ENCODE measurements at places on chromosomes 1 and 21.

DNA sequence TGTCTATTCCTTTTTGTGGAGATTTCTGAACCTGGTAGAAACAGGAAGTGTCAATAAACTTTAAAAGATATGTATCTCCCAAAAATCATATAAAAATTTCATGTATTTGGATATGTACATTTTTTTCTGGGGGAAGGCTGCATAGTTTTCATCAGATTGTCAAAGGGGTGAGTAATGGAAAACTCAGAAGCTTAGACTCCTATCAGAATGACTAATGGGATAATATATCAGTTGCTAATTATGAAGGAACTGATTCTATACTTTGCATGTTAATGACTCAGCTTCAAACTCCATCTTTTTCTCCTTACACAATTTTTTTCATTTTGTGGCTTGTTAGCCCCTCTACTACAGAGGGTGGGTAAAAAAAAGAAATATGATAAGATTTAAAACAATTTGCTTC, 55.9 kb downstream of the GON4L start:
- H3K27me3 ChIP-seq = no peaks in the 10 kb centered on the region
- no peak overlapping the region for H3K27ac ChIP-seq
- no peaks in the 10 kb centered on the region for H3K4me1 ChIP-seq
- peaks cover 26% of the 10 kb centered on the region for H3K36me3 ChIP-seq

- H3K4me1 ChIP-seq = no peaks in the 10 kb centered on the region
These were observed 38.1 kb upstream of the POU3F1 start for GRCh38 chr1:38084700-38085099.

- peaks cover 4% of the 10 kb centered on the region for H3K4me1 ChIP-seq
- no peak for DNase-seq
- H3K4me3 ChIP-seq = no peak overlapping the region
- no peaks in the 10 kb centered on the region for H3K36me3 ChIP-seq
- H3K27me3 ChIP-seq = no peaks in the 10 kb centered on the region
These were observed 57.4 kb downstream of the SSX2IP start for GRCh38 chr1:84632673-84633434.

GRCh38 chr1:226401355-226402303, 6.3 kb downstream of the PARP1 start:
- H3K27ac ChIP-seq = no peak overlapping the region
- peaks cover 34% of the 10 kb centered on the region for H3K4me1 ChIP-seq
- H3K36me3 ChIP-seq = peaks cover 30% of the 10 kb centered on the region
- H3K4me3 ChIP-seq = no peak overlapping the region
- no peak for DNase-seq
- no peaks in the 10 kb centered on the region for H3K27me3 ChIP-seq

DNA sequence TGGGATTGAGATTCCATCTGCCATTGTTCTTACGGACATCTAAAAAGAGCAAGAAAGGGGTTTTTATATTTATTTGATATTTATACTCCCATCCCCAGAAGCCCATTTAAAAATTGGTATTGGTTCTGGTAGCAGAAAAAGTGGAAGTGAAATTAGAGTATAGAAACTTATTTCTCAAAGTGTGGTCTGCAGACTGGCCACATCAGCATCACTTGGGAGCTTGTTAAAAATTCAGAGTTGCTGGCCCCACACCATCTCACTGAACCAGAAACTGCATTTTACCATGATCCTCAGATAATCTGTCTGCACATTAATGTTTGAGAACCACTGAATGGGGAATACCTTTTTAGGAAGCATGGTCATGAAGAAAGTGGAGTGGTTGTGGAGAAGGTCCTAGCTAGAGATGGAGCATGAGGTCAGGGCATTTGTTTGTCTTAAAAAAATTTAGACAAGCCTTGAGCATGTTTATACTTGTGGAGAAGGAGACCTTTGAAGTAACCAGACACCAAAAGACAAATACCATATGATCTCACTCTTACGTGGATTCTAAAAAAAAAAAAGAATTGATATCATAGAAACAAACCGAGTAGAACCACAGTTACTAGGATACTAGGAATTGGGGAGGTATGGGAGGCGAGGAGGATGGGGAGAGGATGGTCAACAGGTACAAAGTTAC, 116.3 kb downstream of the ST6GALNAC3 start:
- no peak overlapping the region for H3K27ac ChIP-seq
- no peaks in the 10 kb centered on the region for H3K36me3 ChIP-seq
- H3K27me3 ChIP-seq = no peaks in the 10 kb centered on the region

DNA sequence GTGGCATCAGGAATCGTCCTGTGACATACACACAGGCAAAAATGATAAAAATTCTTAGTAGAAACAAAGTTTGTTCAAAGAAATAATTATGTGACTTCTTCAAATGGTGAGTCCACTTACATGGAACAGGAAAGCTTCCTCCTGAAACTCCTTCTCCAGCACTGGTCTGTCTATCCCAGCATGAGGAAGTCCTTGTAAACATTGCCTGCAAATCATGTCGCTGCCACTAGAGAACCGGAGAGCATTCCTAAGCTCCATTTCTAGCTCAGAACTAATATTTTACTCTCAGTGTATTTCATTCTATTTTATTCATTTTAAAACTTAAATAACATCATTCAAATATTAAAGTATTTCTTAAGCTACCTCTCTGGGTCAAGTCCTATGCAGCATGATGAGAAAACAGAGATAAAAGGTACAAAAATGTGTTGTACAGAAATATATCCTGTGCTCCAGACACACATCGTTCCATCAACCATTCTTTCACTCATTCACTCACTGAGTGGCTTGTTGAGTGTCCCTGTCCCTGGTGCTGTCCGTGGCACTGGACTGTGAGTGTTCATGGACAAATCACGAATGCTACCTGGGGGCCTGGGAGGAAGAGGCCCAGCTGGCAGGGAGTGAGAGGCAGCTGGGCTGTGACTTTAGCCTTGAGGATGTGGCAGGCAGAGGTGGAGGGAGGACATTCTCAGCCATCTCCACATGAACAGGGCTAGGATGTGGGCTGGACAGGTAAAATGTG, 10.0 kb downstream of the CYP4A22 start:
- H3K36me3 ChIP-seq = no peaks in the 10 kb centered on the region
- peaks cover 25% of the 10 kb centered on the region for H3K4me1 ChIP-seq
- no peak overlapping the region for H3K4me3 ChIP-seq
- H3K27me3 ChIP-seq = peaks cover 3% of the 10 kb centered on the region
- H3K27ac ChIP-seq = no peak overlapping the region

- no peak for DNase-seq
- no peaks in the 10 kb centered on the region for H3K27me3 ChIP-seq
- peaks cover 40% of the 10 kb centered on the region for H3K36me3 ChIP-seq
- H3K4me1 ChIP-seq = no peaks in the 10 kb centered on the region
These were observed 54.1 kb upstream of the CFAP298 start for GRCh38 chr21:32666258-32666657.

- H3K36me3 ChIP-seq = peaks cover 13% of the 10 kb centered on the region
- peaks cover 32% of the 10 kb centered on the region for H3K4me1 ChIP-seq
- no peaks in the 10 kb centered on the region for H3K27me3 ChIP-seq
- no peak for DNase-seq
- peak overlapping the region; percentile 18 for H3K27ac ChIP-seq
These were observed 81.5 kb upstream of the EDEM3 start for GRCh38 chr1:184836141-184836540.

DNA sequence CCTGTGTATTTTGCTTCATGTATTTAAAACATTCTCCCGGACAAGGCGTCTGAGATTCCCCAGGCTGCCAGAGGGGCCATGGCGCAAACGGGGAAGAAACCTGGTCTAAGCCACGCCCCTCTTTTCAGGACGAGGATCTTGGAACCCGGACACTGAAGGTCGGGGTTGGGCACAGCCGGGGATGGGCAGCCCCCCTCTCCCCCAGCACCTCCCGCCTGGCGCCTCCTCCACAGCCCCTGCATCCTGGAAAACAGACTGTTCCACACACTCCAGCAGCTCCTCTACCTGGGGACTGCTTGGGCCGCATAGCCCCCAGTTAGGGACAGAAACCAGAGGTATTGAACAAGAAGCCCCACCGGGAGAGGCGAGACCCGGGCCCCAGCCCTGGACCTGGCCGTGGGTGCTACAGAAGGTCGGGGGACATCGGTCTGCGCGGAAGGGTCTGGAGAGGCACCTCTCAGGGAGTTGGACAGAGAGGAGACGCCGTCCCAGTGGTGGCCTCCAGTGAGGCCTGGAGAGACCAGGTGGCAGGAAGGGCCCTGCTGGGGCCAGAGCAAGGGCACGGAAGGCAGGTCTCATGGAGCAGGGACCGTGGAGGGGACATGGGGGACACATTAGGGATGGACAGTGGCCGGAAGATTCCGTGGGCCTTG, 5.4 kb downstream of the TP73 start:
- peaks cover 75% of the 10 kb centered on the region for H3K27me3 ChIP-seq
- DNase-seq = no peak
- H3K27ac ChIP-seq = no peak overlapping the region
- H3K4me3 ChIP-seq = no peak overlapping the region
- no peaks in the 10 kb centered on the region for H3K4me1 ChIP-seq

DNA sequence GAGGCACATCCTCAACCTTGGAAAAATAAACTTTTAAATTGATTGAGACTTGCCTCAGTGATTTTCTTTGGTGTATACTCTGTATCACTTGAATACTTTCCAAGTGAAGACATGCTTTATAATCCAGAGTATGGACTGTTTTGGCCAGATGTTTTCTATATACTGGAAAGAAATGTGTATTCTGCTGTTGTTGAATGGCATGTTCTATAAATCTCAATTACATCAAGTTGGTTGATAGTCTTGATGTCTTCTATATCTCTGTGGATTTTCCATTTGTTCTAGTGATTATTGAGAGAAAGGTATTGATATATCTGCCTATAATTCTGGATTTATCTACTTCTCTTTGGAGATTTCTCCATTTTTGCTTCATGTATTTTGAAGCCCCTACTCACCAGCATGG, 37.5 kb downstream of the EBNA1BP2 start:
- peaks cover 22% of the 10 kb centered on the region for H3K36me3 ChIP-seq
- H3K4me1 ChIP-seq = peaks cover 4% of the 10 kb centered on the region
- no peak overlapping the region for H3K27ac ChIP-seq
- no peak overlapping the region for H3K4me3 ChIP-seq
- DNase-seq = no peak

GRCh38 chr21:38342739-38343138, 85.9 kb downstream of the KCNJ15 start:
- no peak overlapping the region for H3K4me3 ChIP-seq
- H3K4me1 ChIP-seq = peaks cover 6% of the 10 kb centered on the region
- H3K36me3 ChIP-seq = no peaks in the 10 kb centered on the region
- peaks cover 6% of the 10 kb centered on the region for H3K27me3 ChIP-seq
- no peak overlapping the region for H3K27ac ChIP-seq

DNA sequence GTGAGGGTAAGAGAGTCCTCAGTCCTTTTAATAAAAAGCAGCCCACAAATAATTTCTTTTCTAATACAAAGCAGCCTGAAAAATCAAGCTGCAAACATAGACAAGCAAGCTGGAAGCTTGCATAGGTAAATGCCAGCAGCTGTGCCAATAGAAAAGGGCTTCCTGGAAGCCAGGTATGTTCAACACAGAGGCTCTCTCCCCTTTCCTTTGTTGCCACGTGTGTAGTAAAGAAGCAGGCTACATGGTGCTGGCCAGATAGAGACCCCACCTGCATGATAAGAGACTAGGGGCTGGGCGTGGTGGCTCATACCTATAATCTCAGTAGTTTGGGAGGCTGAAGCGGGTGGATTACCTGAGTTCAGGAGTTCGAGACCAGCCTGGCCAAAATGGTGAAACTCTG, 50.1 kb upstream of the ERRFI1 start:
- no peaks in the 10 kb centered on the region for H3K27me3 ChIP-seq
- peaks cover 43% of the 10 kb centered on the region for H3K4me1 ChIP-seq
- no peaks in the 10 kb centered on the region for H3K36me3 ChIP-seq
- H3K27ac ChIP-seq = peak overlapping the region; percentile 90
- H3K4me3 ChIP-seq = no peak overlapping the region

GRCh38 chr1:198440842-198441241, 99.6 kb downstream of the ATP6V1G3 start:
- no peaks in the 10 kb centered on the region for H3K27me3 ChIP-seq
- H3K27ac ChIP-seq = no peak overlapping the region
- H3K36me3 ChIP-seq = no peaks in the 10 kb centered on the region
- no peak overlapping the region for H3K4me3 ChIP-seq
- DNase-seq = no peak

DNA sequence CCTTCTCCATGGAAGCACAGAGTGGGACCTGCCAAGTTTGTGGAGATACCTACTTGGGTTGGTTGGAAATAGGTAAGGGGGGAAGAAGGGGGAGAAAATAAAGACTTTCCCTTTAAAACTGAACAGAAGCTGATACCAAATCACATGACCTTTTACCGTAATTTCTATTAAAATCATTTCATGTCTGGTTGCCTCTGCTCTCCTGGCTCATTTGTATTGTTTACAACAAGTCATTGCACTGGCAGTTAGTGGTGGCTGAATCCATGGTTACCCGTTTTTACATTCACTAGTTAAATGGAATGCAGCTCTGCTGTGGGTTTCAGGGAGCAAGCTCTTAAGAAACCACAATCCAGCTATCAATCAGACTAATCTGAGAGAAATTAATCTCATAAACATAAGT, 353.7 kb upstream of the ESRRG start:
- H3K36me3 ChIP-seq = no peaks in the 10 kb centered on the region
- peaks cover 2% of the 10 kb centered on the region for H3K27me3 ChIP-seq
- H3K4me1 ChIP-seq = peaks cover 22% of the 10 kb centered on the region
- DNase-seq = no peak
- H3K4me3 ChIP-seq = no peak overlapping the region

DNA sequence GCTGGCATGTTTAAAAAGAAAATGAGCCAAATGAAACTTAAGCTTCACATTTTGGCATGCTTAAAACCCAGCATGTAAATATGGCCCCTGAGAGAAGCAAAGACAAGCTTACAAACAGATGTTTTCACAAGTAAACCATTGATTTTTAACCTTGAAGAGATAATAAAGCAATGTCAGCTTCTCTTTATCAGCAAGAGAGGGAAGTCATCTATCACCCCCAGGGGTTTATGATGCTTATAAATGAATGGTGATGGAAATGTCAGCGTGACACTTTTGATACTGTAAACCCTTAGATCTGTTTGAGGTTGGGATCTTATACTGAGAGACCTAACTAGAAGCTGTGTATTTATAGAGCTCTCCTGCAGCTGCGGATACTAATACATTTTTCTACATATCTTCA, 471.3 kb downstream of the PLA2G4A start:
- no peak for DNase-seq
- H3K36me3 ChIP-seq = no peaks in the 10 kb centered on the region
- H3K4me1 ChIP-seq = peaks cover 26% of the 10 kb centered on the region
- no peak overlapping the region for H3K4me3 ChIP-seq
- no peaks in the 10 kb centered on the region for H3K27me3 ChIP-seq

DNA sequence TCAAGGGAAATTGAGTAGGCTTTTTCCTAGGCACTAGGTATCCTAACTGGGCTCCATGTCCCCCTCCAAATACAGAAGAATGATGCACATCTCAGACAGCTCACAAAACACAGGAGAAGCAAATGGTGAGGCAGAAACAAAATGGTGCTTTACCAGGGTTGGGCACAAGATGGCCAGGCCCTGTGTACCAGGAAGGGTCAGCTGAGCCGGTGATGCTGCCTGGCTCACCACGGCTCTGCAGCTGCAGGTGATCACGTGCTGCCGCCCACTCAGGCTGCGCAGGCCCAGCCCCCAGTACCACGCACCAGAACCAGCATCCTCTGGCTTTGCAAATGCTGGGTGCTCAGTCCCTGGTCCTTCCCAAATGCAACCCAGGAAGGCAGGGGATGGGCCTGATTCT, 993 bp upstream of the DSCAM start:
- no peak for DNase-seq
- H3K27ac ChIP-seq = no peak overlapping the region
- H3K4me3 ChIP-seq = no peak overlapping the region
- H3K4me1 ChIP-seq = peaks cover 4% of the 10 kb centered on the region
- peaks cover 57% of the 10 kb centered on the region for H3K27me3 ChIP-seq
- no peaks in the 10 kb centered on the region for H3K36me3 ChIP-seq

- H3K36me3 ChIP-seq = no peaks in the 10 kb centered on the region
- H3K4me1 ChIP-seq = peaks cover 26% of the 10 kb centered on the region
- no peak overlapping the region for H3K4me3 ChIP-seq
- DNase-seq = no peak
These were observed 2.3 kb upstream of the TIAM1 start for GRCh38 chr21:31346256-31346821.
